ENCODE measurements at places on chromosomes 11 and 22.

DNA sequence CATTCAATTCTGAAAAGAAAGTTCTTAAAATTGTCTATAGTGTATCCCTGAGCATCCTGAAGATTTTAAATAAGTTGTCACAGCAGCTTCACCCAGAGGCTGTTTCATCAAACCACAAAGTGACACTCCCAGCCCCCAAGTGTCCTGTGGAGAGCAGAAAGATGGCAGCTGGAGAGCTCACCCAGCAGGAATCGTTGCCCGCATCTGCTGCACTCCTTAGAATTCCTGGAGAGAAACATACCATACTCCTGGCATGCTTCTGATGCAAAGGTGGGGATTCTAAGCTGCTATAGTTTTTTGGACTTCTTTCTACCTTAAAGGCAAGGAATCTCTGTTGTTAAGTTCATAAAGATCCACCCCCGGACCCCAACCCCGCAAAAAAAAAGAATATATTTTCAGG is 13.5 kb upstream of the CYB5R2 start:
- no peak for DNase-seq

DNA sequence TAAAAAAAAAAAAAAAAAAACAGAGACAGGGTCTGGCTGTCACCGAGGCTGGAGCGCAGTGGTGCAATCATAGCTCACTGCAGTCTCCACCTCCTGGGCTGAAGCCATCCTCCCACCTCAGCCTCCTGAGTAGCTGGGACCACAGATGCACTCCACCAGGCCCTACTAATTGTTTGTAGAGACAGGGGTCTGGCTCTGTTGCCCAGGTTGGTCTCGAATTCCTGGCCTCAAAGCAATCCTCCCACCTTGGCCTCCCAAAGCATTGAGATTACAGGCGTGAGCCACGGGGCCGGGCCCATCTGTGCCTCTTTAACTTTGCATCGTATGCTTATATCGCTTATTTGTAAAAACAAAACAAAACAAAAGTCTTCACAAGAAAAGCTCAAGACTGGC is 3.1 kb downstream of the CPT1A start:
- no peak for DNase-seq

- no peak for DNase-seq
Measured at GRCh38 chr11:2377511-2378443, 667 bp downstream of the CD81 start.

DNA sequence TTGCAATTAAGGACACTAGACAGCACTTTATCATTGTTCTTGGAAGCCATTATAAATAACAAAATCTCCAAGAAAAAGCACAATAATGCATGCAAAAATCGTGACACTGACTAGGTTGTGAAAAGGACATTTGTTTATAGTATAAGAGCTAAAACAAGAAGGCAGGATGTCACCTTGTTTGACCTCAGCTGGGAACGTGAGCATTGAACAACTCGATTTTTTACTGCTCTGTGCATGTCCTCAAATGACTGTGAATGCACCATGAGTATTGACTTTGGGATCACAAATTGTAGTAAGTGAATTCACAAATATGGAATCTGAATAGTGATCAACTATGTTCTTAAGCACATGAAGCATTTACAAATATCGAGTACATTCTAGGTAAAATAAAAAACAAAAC is 35.3 kb upstream of the ARHGAP20 start:
- no peak for DNase-seq

DNA sequence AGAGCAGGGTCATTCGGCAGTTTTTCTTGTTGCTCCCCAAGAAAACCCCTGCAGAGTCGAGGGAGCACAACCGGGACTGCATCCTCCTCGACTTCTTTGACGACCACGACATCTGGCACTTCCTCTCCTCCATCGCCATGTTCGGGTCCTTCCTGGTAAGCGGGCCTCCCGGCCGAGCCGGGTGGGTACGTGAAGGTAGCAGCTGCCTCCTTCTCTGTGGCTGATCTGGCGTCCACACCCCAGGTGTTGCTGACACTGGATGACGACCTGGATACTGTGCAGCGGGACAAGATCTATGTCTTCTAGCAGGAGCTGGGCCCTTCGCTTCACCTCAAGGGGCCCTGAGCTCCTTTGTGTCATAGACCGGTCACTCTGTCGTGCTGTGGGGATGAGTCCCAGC is 3.4 kb upstream of the TAGLN start:
- DNase-seq, result no peak
